ENCODE measurements at places on chromosomes 7 and 10.

DNA sequence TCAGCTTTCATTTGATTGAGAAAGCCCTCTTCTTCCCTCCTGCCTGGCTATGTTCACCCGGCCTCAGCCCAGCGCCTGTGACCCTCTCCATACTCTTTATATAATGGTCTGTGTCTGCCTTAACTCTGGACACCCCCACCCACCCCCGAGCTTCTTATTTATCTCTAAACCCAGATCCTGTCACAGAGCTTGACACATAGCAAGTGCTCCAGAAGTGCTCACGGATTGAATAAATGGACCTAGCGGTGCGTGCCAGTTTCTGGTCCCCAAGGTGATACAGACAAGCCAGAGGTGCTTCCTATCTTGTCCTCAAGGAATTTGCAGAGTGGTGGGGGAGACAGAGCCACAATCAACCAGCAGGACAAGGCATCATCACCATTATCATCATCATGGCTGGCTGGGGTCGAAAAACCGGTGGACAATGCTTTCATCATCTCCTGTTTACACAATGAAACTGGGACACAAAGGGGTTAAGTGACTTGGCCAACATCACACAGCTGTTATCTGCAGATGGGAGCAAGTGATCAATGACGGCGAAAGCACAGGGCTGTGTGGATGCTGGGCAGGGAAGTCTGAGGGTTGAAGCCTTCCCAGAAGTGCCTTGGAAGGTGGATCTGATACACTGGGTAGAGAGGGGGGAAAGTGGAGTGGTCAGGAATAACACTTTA is 2.2 kb upstream of the LOXL4 start:
- DNase-seq = no peak

- DNase-seq = no peak
These were observed 58.6 kb downstream of the ADRB1 start for GRCh38 chr10:114102256-114102655.

DNA sequence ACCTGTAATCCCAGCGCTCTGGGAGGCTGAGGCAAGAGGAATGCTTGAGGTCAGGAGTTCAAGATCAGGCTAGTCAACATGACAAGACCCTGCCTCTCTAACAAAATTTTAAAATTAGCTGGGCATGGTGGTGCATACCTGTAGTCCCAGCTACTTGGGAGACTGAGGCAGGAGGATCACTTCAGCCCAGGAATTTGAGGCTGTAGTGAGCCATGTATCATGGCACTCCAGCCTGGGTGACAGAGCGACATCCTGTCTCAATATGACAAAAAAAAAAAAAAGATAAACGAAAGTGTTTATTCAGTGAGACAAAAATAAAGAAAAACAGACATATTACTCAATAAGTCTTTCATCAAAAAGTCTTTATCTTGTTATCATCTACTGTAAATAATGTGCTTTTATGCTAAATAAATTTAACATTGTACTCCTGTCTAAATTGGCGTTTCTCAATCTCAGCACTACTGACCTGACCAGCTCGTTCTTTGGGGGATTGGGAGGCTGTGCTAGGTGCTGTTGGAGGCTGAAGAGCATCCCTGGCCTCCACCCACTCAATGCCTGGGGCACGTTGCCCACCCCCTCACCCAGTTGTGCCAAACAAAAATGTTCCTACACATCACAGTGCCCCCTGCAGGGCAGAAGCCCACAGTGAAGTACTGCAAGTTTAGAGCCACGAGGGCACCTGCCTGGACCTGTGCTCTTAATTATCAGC is 57.7 kb downstream of the NCAPG2 start:
- no peak for DNase-seq

DNA sequence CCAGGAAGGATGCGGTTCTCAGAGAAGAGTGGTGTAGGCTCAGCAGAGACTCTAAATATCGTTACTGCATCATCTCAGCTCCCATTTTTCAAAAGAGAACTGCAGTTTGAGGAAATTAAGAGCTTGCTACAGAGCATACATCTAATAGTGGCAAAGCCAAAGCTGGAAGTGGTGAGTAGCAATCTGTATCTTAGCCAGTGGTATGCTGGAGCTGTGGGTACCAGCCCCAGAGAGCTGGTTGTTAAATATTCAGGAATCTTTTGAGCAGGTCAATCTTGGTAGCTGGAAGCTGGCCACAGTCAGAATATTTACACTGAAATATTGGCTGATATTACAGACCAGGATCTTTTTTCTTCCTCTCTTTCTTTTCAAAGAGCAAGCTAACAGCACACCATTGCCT is 88.4 kb upstream of the STEAP1B start:
- DNase-seq = no peak

DNA sequence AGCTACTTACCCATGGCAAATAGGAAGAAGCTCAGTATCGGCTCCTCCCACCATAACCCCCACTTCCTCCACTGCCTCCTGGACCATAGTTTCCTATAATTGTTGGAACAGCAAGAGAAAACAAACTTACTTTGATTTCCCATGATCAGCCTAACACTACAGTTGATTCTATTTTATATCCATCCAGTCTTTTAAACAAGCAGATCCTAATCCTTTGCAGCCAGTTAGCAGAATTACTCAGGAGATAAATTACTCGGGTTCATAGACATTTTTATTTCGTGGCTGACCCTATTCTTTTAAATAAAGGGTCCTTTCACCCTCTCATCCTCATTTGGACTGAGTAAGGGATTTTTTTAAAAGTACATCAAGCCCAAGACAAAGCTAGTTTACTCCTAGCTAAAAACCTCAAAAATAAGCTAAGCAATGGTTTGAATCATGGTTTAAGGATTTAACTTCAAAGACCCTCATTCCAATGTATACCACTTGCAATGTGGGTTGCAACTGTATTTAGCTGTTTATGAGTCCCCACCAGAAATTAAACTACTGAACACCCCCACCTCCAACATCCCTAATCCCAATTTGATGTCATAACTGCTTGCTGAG is 8.0 kb downstream of the HNRNPA2B1 start:
- no peak for DNase-seq

GRCh38 chr7:104643587-104644217 is 315.3 kb downstream of the LHFPL3 start:
- no peak for DNase-seq

DNA sequence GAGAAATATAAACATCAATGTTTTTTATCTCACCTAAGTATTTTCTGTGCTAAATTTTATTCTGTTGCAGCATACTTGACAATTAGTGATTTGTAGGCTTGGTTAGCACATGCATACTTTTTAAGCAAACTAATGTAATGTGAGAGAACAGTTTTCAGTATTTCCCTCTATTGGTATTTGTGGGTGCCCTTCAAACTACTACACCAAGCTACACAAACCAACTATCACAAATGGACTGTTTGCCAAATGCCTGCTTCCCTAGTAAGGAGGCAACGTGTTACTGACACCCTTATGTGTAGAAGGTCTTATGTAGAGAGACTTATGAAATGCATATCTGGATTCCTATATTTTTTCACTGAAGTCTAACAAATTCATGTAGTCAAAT is 98.4 kb upstream of the FZD1 start:
- DNase-seq = no peak

- DNase-seq = peak; percentile 47
These were observed 29.3 kb upstream of the ERCC6 start for GRCh38 chr10:49568235-49568634.

- DNase-seq = no peak
These were observed 106.6 kb downstream of the ACTR3B start for GRCh38 chr7:152866125-152866524.

DNA sequence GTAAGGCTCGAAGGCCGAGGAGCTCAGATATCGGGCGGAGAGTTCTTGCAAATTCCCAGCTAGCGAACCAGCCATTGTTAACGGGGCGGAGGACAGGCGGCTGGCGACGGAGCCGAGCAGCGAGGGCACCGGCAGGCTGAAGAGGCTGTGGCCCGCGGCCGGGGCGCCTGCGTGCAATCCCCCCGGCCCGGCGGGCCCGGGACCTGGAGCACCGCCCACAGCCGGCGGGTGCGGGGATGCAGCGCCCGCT is 4.1 kb downstream of the VAX1 start:
- no peak for DNase-seq

GRCh38 chr7:12229046-12229445 is 18.0 kb downstream of the TMEM106B start:
- DNase-seq = no peak

DNA sequence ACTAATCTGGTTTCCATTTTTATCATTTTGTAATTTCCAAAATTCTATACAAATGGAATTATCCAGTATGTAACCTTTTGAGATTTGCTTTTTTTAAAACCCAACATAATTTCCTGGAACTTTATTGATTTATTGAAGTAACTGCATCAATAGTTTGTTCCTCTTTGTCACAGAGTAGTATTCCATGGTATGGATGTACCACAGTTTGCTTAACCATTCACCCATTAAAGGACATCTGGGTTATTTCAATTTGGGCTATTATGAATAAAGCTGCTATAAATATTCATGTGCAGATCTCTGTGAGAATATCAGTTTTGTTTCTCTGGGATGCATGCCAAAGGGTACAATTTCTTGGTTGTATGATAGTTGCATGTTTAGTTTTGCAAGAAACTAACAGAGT is 2.9 kb downstream of the GPNMB start:
- DNase-seq = no peak

GRCh38 chr10:50561816-50562215 is 61.9 kb downstream of the SGMS1 start:
- DNase-seq = no peak

DNA sequence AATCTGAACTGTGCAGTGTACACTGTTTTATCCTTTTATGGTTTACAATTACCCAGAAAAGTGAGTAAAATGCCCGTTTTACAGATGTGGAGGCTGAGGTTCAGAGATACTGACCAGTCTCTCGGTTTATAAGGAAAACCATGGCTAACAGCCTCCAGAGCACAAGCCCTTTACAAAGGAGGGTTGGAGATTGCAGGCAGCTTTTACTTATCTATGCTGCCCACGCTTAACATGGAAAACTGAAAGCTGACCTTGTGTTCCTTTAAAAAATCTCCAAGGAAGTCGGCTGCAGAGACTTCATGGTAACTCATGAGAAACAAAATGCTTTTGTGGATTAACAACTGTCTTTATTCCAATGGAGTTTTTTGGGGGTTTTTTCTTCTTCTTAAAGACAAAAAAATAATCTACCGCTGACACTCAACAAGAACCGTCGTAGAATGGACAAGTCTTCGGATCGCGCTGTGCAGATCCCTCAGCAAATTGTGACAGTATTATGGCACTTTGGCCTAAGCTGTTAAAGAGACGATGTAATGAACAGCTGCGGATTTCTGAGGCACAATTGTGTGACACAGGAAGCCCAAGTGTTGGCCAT is 654 bp upstream of the SLF2 start:
- DNase-seq = no peak

- DNase-seq = no peak
These were observed 374.0 kb downstream of the CALN1 start for GRCh38 chr7:72038022-72038732.

- no peak for DNase-seq
These were observed 10.8 kb downstream of the STEAP2 start for GRCh38 chr7:90222390-90222789.

- no peak for DNase-seq
These were observed 328.1 kb downstream of the KCNMA1 start for GRCh38 chr10:77309509-77309908.

DNA sequence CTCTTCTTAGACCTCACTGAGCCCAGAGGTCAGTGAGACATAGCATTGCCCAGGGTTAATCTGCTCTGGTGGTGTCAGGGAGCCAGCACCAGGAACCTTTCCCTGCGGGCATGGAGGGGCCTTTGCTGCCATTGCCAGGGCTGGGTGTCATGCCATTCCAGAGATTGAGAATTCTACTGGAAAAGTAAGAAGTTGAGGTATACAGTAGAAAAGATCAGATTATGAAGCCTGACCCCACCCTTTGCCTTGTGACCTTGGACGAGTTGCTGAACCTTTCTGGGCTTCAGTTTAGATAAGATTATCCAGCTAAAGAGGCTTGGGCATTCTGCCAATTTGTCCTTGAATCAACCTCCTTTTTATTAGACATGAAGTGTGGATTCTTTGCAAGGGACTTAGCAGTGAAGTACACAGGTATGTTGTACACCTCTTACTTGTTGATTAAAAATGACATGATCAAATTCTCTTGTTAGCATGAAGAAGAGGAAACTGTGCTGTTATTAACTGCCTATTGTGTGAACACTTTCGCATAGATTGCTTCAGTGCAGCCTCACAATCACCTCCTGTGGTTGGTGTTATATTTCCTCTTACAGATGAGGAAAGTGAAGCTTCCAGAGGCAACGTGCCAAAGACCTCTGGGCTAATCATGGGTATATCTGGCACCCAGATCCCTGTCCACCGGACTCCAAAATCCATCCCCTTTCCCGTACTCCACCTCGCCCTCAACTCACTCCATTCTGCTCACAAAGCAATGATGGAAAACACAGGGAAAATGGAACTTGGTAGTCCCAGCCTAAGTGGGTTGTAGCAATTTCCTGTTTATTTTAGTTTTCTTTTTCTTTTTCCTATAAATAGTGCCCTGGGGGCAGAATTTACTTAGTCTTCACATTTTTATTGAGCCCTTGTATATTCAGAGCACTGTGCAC is 151.3 kb downstream of the CAMK1D start:
- no peak for DNase-seq

DNA sequence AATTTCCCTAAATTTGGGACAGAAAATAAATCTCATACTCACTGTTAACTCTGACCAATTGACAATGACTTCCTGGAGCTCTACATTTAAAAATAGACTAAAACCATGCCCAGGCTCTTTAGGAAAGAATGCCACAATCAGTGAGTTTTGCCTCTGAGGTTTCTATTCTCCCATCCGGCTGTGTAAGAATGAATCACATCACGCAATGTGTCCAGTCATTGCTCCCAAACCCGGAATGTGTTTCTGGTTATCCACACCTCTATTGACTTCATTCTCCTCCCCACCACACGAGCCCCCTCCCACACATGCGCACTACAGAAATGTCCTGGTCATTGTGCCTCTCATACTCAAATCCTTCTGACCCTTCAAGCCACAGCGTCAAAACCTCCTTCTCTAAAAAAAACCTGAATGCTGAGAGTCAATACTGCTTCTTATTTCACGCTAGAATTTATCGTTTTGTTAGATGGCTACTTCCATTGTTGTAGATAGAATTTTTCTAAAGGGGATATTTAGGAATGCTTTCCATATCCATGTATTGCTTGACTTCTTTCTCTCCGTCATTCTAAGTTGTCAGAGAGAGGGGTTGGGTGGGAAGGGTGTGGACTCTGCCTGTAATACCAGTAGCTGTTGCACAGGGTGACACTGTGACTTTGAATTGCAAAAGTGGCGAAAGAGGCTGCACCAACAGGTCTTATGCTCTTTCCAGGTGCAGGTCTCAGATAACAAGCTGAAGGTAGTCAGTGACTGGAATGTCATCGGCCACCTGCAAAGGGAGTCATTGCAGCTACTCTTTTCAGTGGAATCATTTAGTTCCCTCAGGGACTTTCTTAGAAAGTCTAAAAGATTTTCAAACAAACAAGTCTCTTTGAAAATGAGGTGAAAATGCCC is 356.6 kb downstream of the PAXIP1 start:
- no peak for DNase-seq

- DNase-seq = no peak
These were observed 21.7 kb upstream of the JAKMIP3 start for GRCh38 chr10:132043861-132044695.

DNA sequence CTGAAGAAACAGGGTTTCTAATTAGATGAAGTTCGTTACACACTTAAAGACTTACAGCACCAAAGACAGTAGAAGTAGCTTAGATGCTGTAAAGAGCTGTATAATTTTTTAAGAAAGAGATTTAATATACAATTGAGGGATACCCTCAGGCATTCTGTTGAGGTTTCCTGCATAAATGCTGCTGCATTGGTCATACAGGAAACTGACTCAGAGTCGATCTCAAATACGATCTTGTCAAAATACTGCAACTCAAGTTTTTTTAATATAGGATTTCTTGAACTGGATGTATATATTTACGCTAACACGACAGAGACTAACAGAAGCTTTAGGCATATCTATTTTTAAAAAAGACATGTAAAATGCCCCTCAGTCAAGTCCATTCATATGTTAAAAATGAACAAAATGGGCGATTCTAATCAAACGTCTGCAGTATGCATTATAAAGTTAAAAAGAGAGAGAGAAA is 2.4 kb upstream of the ARID5B start:
- DNase-seq = no peak

All from T-helper 2 cell treated with Interferon-gamma antibody and Interleukin-4, amounts not matched to agents 5 μg/mL and 100 μg/mL, for 36 hours (primary cell).